Activated T-helper 1 cell treated with anti-CD3 and anti-CD28 coated beads, Interleukin-2, amount 50 U/mL, for 16 hours (primary cell): ENCODE measurements at places on chromosomes 6 and 20.

DNA sequence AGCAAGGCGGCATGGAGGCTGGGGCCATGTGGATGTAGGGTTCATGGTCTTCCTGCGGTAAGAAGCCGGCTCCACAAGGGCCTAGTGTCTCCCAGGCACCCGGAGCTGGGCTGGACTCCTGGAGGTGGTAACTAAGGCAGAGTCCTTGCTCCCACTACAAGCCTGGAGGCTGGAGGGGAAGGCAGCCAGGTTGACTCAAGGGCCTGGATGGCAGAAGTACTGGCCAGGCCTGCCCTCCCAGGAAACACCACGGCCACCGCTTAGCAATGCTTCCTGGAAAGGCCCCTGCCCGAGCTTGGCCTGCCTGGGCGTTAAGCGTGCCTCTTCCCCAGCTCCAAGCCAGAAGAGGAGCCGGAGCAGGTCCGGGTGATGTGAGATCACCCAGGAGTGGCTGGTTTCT, 182.0 kb downstream of the ZDHHC14 start:
- DNase-seq, result no peak

- no peak for DNase-seq
Measured at GRCh38 chr20:56781108-56781739, 152.1 kb downstream of the TFAP2C start.

DNA sequence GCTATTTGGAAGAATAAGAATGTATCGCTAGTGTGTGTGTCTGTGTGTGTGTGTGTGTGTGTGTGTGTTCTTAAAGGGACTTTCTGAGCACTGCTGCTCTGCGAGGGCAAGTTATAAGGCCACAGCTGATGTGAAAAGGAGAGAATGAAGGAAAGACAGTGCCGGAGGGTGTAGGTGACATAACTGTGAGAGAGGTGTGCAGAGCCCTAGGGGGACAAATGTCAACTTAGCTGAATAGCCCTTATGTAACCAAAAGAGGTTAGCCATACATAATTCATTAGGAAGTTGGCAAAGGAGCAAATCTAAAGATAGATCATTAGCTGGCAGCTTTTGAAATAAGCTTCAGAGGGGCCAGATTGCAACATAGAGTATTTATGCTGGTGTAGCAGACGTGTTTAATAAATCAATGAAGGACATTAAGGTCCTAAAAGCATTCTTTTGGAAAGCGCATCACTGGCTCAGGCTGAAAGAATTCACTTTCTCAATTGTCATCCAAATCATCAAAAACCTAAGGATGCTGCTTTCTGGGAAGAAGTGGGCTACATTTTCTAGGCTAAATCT, 81.0 kb downstream of the NDUFAF5 start:
- DNase-seq, result no peak

DNA sequence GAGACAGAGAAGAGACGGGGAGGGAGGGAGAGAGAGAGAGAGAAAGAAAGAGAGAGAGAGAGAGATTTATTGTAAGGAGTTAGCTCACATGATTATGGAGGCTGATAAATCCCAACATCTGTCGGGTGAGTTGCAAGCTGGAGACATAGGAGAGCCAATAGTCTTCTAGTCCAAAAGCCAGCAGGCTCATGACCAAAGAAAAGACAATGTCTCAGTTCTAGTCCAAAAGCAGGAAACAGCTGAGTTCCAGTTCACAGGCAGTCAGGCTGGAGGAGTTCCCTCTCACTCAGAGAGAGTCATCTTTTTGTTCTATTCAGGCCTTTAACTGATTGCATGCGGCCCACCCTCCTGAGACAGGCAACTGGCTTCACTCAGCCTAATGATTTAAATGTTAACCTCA, 416.6 kb downstream of the PREX1 start:
- DNase-seq, result no peak

- DNase-seq, result no peak
Measured at GRCh38 chr6:17866876-17867444, 120.5 kb downstream of the KIF13A start.
